Thymus (tissue), 14 donors: ENCODE measurements at places on chromosomes 5 and 9. TPM values are rescaled to one million over a fixed set of nuclear protein-coding genes. Genes with fewer than 3 reads are reported as not detected.
A peak's percentile ranks its signal among the peaks of the same experiment; 100 is the strongest.

DNA sequence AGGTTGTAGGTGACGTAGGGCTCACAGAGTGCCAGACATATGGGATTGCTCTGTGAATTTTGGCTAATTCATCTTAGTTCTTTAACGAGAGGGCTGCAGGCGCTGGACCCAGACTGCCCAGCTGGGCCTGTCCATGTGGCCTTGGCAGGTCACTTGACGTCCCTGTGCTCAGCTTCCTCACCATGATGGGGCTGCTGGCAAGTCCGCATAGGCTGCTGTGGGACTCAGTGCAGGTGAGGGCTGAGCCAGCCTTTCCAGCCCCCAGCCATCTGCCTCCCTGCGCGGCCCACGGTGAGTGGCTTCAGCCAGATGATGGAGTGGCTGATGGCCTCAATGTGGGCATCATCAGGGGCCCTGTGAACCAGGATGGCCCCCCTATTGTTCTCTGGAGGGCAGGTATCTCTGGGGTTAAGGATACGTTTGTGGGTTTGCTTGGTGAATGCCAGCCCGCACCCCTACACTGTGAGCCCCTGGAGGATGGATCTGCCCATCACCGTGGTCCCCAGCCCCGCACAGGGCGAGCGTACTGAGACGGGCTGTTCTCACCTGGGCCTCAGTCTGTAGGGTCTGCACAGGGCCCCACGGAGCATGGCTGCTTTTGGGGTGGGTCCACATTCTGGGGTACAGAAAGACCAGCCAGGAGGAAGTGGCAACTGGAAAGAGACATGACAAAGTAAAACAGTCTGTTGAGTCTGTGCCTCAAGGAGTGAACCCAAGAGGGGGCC, 3.7 kb downstream of the CARD19 start:
- no peaks in the 10 kb centered on the region for H3K27me3 ChIP-seq
- H3K4me3 ChIP-seq, result no peak overlapping the region
- peaks cover 21% of the 10 kb centered on the region for H3K4me1 ChIP-seq
- no peak overlapping the region for H3K27ac ChIP-seq
- no peaks in the 10 kb centered on the region for H3K36me3 ChIP-seq
- no peak for DNase-seq

DNA sequence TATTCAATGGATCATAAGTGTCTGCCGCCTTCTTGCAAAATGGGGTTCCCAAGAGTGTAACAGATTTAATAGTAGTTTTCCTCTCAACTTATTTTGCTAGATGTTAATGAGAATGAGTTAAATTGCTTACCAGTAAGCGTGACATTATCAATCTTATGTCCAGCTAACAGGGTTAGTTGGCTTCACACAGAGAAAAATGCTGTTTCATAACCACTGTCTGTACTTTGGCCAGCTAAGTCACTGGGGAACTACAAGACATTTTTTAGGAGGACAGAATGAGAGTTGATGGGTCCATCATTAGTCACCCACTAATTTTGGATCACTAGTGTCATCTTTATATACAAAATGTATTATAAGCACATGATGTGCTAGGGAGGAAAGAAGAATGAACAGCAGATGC, 1.4 kb downstream of the CDC37L1 start:
- no peaks in the 10 kb centered on the region for H3K4me1 ChIP-seq
- no peak for DNase-seq
- H3K27ac ChIP-seq, result no peak overlapping the region
- peaks cover 6% of the 10 kb centered on the region for H3K36me3 ChIP-seq
- no peaks in the 10 kb centered on the region for H3K27me3 ChIP-seq

DNA sequence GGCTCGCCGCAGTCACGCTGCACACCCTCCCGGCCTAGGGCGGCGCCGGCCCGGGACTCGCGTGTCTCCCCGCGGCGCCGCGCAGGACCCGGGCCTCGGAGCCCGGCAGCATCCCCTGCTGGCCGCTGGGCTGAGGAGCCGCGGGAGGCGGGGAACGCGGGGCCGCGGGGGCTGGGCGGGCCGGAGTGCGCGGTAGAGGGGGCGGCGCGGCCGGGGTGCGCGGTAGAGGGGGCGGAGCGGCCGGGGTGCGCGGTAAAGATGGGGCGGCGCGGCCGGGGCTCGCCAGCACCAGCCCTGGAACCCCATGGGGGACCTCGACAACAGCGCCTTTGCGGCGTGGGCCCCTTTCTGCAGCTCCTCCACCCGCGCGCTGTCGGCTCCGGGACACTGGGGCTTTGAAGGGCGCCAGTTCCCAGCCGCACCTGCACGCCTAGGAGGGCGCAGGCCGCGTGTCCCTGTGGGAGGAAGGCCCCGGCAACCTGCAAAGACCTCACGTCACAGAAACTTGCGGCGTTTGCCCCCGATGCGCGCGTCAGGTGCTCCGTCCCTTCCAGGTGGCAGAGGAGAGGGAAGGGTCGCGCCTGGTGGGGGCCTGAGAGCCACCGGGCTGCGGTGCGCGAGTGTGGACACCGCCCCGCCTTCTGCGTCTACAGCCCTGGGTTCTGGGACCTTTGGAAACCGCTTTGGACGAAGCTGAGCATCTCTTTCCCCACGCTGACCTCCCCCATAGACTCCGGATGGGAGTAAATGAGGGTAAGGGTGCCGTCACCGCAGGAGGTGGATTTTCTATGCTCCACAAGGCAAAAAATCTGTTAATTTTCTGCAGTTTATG, 49.6 kb downstream of the NSUN2 start:
- H3K4me3 ChIP-seq, result no peak overlapping the region
- no peaks in the 10 kb centered on the region for H3K36me3 ChIP-seq
- peaks cover 62% of the 10 kb centered on the region for H3K27me3 ChIP-seq
- no peaks in the 10 kb centered on the region for H3K4me1 ChIP-seq
- no peak for DNase-seq
- H3K27ac ChIP-seq, result no peak overlapping the region

- no peak overlapping the region for H3K27ac ChIP-seq
- H3K4me1 ChIP-seq, result peaks cover 20% of the 10 kb centered on the region
- no peak for DNase-seq
These were observed 30.6 kb downstream of the KDM4C start for GRCh38 chr9:6788162-6789016.

GRCh38 chr9:114395334-114395617, 7.5 kb upstream of the AKNA start:
- H3K36me3 ChIP-seq, result no peaks in the 10 kb centered on the region
- peaks cover 61% of the 10 kb centered on the region for H3K4me1 ChIP-seq
- peak overlapping the region; percentile 83 for H3K27ac ChIP-seq
- DNase-seq, result no peak
- H3K4me3 ChIP-seq, result no peak overlapping the region

LHX3 gene
- polyA plus RNA-seq, result 0.23 TPM
